G401 (cell line): ENCODE measurements at places on chromosomes 1 and 21.

DNA sequence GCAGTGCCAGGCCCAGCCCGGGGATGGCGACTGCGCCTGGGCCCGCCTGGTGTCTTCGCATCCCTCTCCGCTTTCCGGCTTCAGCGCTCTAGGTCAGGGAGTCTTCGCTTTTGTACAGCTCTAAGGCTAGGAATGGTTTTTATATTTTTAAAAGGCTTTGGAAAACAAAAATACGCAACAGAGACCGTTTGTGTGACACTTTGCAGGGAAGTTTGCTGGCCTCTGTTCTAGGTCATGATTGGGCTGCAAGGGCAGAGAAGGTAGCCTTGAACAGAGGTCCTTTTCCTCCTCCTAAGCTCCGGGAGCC lies 719 bp downstream of the SOD1 start:
- peak; percentile 43 for DNase-seq

DNA sequence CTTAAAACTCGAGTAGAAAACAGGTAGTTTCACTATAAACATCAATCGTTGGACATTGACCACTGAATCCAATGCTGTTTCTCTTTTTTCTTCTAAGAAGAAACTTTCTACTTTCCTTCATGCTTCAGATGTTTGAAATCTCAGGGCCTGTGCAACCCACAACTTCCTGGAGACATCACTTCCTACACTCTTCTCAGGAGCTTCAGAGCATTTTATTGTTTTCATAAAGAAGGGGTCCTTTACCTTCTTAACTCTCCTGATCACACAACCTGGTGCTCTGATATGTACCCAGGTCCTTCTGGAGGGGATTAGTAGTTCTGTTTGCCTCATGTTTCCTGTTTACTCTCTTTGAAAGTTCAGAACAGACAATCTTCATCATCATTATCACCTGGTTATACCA lies 113.0 kb upstream of the VAV3 start:
- no peak for DNase-seq

- no peak for DNase-seq
Observed at GRCh38 chr1:50126927-50127715, 18.4 kb downstream of the ELAVL4 start.

DNA sequence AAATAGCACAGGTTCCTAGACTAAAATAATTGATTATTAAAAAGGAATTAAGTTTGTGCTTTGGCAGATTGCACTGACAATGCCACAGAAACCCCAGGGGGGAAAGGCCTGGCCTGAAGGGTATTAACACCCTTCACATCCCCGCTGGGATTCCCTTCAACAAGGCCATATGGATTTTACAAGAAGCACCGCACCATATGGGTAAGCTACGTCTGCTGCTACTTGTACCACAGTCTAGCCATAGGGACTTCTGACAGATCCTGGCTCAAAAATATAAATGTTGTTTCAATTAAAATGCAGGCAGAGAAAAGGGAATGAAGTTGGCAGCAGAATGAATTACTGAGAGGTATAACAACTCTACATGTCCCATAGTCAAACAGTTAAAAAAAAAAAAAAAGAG lies 101.0 kb downstream of the DENND1B start:
- DNase-seq = peak; percentile 12

- no peak for DNase-seq
Observed at GRCh38 chr1:184647471-184647870, 107.2 kb downstream of the EDEM3 start.

DNA sequence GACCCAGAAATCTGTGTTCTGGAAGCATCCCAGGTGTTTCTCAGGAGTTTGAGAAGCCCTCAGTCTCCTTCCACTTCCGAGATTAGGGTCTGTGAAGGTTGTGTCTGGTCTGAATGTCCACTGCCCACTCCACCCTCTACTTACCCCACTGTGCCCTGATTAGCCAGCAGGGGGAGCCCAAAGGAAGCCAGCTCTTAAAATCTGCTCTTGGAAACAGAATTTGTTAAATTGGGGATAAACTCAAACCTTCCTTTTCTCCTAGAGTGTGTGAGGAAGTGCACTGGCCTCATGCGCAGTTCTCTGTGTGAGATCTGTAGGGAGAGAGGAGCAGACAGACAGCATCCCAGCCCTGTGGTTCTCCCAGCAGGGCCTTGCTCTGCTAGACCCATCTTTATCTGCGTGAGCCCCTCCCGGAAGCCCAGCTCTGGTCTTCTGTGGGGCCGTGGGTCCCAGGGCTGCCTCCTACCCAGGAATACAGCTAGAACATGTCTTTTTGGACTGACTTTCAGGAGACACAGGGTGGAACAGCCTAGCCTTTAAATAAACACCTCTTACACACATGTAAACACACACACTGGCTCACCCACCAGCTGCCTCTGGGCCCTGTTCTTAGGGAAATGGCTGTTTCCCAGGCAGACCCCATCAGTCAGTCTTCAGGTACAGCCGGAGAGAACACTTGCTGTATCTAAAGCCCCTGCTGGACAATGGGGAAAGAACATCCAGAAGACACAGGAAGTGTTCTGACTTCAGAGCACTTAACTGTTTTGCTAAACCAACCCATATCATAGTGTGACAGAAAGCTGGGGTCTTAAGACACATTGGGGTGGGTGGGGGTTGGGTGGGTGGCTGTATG lies 52.2 kb downstream of the SMYD2 start:
- peak; percentile 24 for DNase-seq

DNA sequence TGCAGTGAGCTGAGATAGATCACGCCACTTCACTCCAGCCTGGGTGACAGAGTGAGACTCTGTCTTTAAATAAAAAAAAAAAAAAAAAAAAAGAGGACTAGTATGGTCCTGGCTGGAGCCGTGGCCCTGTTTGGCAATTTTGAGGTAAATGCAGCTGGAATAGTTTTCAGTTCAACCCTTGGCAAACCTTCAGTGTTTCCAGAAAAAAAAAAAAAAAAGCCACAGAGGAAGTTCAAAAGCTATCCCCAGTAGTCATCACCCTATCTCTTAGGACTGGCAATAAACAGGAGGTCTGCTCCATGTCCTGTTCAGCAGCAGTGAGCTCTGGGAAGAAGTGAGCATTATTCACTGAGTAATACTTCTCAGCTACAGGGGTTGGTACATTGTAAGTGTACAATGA lies 56.8 kb upstream of the ERRFI1 start:
- no peak for DNase-seq

- DNase-seq = peak; percentile 12
Observed at GRCh38 chr1:20069874-20070273, at the start of gene PLA2G5. Gene PLA2G5, plus strand, starts transcription at chr1:20070194. Its CDS starts 14,637 bp downstream, at chr1:20084831.

DNA sequence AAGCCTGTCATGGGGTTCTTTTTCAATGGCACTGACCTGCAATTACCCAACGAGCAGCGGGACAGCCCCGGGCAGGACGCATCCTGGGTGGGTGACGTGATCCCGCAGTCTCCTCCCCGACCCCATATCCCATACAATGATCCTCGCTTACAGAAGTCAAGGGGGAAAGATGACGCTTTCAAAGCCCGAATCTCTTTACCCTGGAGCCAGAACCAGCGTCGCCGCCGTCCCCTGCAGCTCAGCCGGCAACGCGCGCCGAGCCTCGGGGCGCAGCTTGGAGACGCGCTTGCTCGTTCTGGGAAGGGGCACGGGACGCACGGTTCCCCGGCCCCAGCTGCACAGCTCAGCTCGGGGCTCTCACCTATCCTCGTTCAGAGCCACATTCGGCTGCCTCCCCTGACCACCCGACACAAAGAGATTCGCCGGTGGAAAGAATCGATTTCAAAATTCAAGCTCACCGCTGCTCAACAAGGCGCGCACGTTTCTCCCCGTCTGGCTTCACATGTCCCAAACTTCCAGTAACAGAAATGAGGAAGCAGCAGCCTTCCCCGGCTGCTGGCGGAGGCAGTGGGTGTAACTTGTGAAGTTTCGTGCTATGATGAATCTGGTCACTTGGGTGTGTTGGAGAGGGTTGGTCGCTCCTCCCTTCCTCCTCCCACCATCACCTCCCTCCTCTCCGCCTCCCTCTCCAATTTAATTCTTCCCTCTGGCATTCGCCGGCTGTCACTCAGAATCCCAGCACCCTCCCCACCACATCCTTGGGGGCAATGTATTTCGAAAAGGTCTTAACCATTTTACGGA lies at the start of gene TIAM1:
Gene TIAM1 (minus strand): TSS at position 582 of the 801 bp plus-strand sequence. CDS start 77,289 bp downstream, outside the sequence.
- DNase-seq = peak; percentile 95

DNA sequence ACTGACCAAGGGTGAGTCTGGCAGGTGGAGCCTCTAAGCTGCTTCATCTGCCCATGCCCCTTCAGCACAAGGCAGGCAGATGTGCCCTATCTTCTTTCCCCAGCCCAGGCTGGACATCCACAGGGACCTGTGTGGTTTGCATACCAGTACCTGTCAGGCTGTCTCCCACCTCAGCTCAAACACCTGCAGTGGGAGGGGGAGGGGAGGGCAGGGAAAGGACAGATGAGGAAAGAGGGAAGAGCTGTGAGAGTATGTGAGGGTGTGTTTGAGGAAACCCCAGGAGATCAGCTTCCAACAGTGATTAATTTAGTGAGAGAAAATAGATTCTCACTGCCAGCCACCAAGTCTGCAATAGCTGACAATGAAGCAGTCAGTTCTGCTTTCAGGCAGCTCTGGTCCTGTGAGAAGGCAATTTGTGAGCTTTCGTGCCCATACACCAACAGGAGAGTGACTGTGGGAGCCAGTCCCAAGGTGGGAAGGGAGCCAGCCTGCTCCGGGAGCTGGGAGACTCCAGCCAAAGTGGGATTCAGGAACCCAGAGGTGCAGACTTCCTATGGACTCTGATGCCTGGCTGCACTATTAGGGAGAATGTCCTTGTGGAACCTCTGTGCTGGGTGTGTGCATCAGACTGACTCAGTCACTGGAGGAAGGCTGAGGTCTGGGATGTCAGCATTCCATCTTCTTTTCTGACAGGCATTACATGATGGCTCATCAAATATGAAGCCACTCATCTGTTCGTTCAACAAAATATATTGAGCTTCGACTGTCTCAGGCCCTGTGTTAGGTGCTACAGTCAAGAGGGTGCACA lies 59.7 kb downstream of the TNR start:
- DNase-seq = no peak

DNA sequence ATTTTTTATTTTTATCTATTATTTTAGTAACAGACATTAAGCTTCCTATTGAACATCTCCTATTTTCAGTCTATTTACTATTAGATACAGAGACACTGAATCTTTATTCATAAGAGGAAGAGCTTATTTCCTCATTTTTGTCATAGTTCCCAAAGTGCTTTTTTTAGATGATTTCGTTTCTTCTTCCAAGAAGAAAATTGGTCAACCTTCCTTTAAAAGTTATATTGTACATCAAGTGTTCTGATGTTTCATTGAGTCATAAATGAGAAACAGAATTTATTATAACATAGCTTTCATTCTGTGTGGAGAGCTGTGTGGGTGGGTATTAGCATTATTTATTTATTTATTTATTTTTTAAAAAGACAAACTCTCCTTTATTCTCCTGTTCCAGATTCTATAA lies 50.6 kb upstream of the BACH1 start:
- DNase-seq = no peak
